Foreskin melanocyte (primary cell): ENCODE measurements at places on chromosomes 6 and 20.

DNA sequence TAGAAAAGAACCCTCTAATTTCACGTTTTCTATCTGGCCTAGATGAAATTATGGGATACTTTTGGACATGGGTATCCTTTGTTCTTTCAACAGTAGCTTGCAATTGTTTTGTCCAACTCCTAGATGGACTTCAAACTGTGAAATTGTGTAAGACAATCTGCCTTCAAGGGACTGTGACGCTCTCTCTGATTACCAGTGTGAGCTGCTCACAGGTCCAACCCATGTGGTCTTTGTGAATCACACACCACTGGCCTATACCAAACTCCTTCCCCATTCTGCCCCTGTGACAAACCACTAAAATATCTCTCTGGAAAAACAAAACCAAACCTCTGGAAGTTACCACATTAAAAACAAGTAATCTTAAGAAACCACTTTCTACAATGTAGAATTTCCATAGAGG is 59.5 kb downstream of the NINL start:
- peak; percentile 21 for DNase-seq

- no peak for DNase-seq
Observed at GRCh38 chr6:56904068-56904467, 50.8 kb upstream of the BEND6 start.

GRCh38 chr20:34907616-34908469 is 31.4 kb downstream of the ACSS2 start:
- peak; percentile 94 for DNase-seq

GRCh38 chr6:44670146-44670545 is 282.6 kb downstream of the CDC5L start:
- no peak for DNase-seq

DNA sequence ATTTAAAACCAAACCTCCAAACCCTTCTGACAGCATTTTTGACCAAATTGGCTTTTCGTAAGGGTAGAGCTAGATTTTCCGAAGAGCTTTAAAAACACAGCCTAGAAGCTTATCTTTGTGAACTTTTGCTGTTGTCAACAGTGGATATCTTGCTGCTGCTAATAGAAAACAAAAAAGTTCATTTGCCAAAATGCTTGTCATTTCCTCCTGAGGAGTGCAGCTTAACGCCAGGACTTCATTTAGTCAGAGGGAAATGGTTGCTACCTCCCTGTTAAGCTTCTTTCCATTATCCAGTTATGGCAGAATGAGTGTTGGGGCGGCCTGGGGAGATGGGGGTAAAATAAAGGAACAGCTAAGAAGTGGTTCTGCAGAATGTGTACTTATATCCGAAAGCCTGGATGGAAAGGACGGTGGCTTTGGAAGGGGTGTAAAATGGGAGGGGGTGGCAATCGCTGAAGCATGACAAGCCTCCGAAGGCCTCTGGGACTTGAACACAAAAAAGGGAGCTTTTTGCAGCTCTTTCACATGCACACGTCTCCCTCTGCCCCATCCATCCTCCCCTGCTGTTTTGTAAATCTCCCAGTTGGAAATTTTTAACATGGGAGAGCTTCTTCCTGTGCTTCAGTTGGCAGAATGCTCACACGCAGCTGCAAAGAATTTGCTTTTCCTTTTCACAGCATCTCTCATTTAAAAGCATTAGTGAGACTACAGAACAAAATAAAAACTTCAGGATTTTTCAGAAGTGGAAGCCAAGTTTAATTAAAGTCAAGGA is 22.5 kb downstream of the JARID2 start:
- DNase-seq, result no peak

DNA sequence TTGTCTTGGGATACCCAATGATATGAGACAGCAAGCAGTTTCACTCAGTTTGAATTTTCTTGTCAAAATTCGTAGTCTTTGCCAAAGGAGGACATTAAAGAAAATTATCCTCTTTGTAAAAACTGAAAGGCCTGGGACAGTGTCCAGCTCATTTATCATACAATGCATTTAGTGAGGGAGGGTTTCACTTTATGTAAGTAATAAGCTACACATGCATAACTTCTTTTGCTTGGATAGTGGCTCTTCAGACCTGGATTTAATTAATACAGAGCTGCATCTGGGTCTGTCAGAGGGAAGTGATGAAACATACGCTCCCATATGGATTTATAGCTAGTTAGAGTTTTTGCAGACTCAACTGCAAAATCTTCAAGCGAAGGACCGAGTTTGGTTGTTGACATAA is 175.6 kb downstream of the PHACTR1 start:
- DNase-seq, result no peak

GRCh38 chr6:120447605-120448004 is 886.7 kb downstream of the TBC1D32 start:
- DNase-seq, result no peak

- DNase-seq, result no peak
Observed at GRCh38 chr6:21341910-21342309, 251.6 kb upstream of the SOX4 start.
